ENCODE measurements at places on chromosomes 4 and X. TPM values are rescaled to one million over a fixed set of nuclear protein-coding genes. Genes with fewer than 3 reads are reported as not detected.

SMPX gene
- not detected for total RNA-seq

- no peak overlapping the region for H3K27ac ChIP-seq
- H3K36me3 ChIP-seq = no peaks in the 10 kb centered on the region
- H3K4me1 ChIP-seq = no peaks in the 10 kb centered on the region
- no peak overlapping the region for H3K4me3 ChIP-seq
- no peak for DNase-seq
Observed at GRCh38 chr4:134708616-134709015, 507.0 kb upstream of the PABPC4L start.

DNA sequence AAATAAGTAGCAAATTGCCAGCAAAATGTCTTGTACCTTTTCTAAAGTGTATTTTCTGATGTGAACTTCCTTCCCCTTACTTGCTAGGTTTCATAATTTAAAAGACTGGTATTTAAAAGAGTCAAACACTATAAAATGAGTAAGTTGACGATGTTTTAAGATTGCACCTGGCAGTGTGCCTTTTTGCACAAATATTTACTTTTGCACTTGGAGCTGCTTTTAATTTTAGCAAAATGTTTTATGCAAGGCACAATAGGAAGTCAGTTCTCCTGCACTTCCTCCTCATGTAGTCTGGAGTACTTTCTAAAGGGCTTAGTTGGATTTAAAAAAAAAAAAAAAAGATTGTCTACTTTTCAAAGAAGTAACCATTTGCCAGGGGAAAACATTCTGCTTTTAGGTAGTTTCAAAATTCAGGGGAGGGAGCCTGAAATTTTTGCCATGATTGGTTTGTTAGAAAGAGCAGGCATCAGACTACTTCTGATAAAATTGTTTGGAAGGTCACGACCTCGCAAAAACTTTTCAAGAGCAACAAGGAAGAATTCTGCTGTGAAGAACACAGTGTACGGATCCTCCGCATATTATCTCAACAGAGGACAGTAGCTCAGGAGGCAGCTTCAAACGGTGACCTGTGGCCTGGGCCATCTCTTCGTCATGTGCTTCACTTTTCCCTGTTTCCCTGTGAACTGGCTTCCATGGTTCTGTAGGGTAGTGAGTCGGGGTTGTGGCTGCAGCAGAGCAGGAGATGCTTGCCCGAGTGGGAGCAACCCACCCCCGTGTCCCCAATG, 66.1 kb downstream of the CDS1 start:
- no peaks in the 10 kb centered on the region for H3K27me3 ChIP-seq
- no peaks in the 10 kb centered on the region for H3K4me1 ChIP-seq
- no peak overlapping the region for H3K27ac ChIP-seq
- no peak for DNase-seq
- H3K4me3 ChIP-seq = no peak overlapping the region
- H3K36me3 ChIP-seq = peaks cover 1% of the 10 kb centered on the region

SPOCK3 gene
- 0.44 TPM for total RNA-seq

FRAS1 gene
- 0.24 TPM for total RNA-seq

DNA sequence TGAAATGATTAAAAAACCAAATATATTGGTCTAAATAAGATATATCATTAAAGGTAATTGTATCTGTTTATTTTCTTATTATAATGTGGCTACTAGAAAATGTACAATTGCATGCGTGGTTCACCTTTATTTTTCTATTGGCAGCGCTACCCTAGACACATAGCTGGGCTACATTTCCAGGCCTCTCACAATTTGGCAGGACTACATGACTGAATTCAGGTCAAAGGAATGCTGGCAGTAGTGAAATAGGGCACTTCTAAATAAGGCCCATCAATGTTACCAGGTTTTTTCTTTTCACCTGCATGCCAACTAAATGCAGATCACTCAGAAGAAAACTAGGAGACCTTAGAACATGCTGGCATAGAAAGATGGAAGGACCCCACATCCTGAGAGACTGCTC, 1072.9 kb upstream of the SLIT2 start:
- H3K27me3 ChIP-seq = no peaks in the 10 kb centered on the region
- DNase-seq = no peak
- no peaks in the 10 kb centered on the region for H3K4me1 ChIP-seq
- no peak overlapping the region for H3K4me3 ChIP-seq
- no peak overlapping the region for H3K27ac ChIP-seq

DNA sequence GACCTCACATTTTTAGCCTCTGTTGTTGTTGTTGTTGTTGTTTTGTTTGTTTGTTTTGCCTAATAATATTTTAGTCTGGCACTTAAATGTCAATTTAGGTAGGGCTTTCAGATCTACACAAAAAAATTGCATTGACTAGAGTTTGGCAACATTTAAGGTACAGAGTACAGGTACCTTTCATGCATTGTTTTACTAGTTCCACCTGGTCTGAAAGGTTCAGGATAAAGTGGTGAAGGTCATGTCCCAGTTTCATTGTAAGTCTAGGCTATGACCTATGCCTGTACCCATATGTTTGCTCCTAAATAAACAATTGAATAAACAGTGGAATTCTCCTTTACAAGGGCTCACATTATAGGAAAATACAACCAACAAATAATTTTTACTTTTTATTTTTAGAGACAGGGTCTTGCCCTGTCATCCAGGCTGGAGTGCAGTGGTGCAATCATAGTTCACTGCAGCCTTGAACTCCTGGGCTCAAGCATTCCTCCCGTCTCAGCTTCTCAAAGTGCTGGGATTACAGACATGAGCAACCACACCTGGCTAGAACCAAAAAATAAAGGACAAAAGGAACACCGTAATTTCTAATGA, 13.8 kb downstream of the RNF128 start:
- H3K27me3 ChIP-seq = peaks cover 4% of the 10 kb centered on the region
- DNase-seq = no peak
- H3K4me1 ChIP-seq = no peaks in the 10 kb centered on the region
- no peaks in the 10 kb centered on the region for H3K36me3 ChIP-seq
- H3K27ac ChIP-seq = no peak overlapping the region

- no peak overlapping the region for H3K27ac ChIP-seq
- no peak for DNase-seq
- H3K27me3 ChIP-seq = no peaks in the 10 kb centered on the region
- H3K36me3 ChIP-seq = no peaks in the 10 kb centered on the region
- no peaks in the 10 kb centered on the region for H3K4me1 ChIP-seq
Observed at GRCh38 chr4:130814896-130815295, 1718.9 kb downstream of the C4orf33 start.

- H3K36me3 ChIP-seq = no peaks in the 10 kb centered on the region
- H3K4me1 ChIP-seq = no peaks in the 10 kb centered on the region
- H3K27me3 ChIP-seq = peaks cover 8% of the 10 kb centered on the region
- H3K27ac ChIP-seq = no peak overlapping the region
Observed at GRCh38 chrX:72027914-72028307, 103.8 kb downstream of the RTL5 start.

ANOS1 gene
- not detected for total RNA-seq

PDE5A gene
- not detected for total RNA-seq

NSG1 gene
- total RNA-seq = 3.8 TPM

DNA sequence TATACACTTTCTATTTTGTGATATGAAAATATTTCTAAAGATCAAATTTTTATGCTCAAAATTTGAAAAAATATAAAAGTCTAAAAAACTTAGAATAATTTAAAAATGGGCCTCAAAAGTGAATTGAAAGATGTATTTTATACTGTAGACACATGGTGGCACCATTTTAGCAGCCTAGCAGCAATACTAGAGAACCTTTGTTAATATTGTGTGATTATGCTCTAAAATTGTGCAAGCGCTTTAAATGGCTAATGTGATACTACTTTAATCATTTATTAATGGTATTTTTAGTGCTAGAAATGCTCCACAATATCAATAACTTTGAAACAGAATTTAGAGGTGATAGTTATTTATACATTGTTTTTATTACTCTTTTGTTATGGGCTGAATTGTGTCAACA, 3.7 kb upstream of the GUF1 start:
- H3K27me3 ChIP-seq = peaks cover 10% of the 10 kb centered on the region
- no peak overlapping the region for H3K4me3 ChIP-seq
- H3K36me3 ChIP-seq = peaks cover 5% of the 10 kb centered on the region
- DNase-seq = no peak
- no peak overlapping the region for H3K27ac ChIP-seq
- H3K4me1 ChIP-seq = peaks cover 11% of the 10 kb centered on the region

DNA sequence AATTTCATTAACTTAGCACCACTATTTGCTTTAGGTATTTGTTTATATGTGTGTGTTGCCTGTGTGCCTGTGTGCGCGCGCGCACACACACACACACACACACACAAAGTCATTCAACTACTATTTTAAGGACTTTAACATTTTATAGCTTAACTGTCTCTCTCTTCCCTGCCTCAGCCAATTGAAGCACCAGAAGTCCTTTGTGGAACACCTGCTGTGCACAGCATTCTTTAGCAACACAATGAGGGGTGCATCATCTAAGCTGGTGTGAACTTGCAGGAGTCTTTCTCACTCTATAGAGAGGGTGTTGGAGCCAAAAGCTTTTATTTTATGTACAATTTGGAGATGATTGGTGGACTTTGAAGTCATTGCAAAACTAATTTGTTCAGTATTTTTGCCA, 31.3 kb downstream of the SLIT2 start:
- H3K36me3 ChIP-seq = no peaks in the 10 kb centered on the region
- H3K27ac ChIP-seq = no peak overlapping the region
- no peak for DNase-seq

RELL1 gene
- total RNA-seq = 16.6 TPM

ARSD gene
- total RNA-seq = 1.5 TPM

XAGE2 gene
- not detected for total RNA-seq

NEIL3 gene
- 14.7 TPM for total RNA-seq

WAS gene
- 87.8 TPM for total RNA-seq

- DNase-seq = no peak
- H3K4me3 ChIP-seq = no peak overlapping the region
- peaks cover 17% of the 10 kb centered on the region for H3K27me3 ChIP-seq
- no peaks in the 10 kb centered on the region for H3K4me1 ChIP-seq
- peaks cover 5% of the 10 kb centered on the region for H3K36me3 ChIP-seq
Observed at GRCh38 chr4:83626245-83626836, 90.4 kb downstream of the GPAT3 start.

- H3K4me1 ChIP-seq = no peaks in the 10 kb centered on the region
- DNase-seq = no peak
- H3K27me3 ChIP-seq = no peaks in the 10 kb centered on the region
- no peak overlapping the region for H3K4me3 ChIP-seq
Observed at GRCh38 chr4:21664355-21664754, 284.2 kb downstream of the KCNIP4 start.

GRCh38 chr4:76554630-76555029, 119.6 kb downstream of the SHROOM3 start:
- H3K27me3 ChIP-seq = peaks cover 9% of the 10 kb centered on the region
- H3K4me3 ChIP-seq = no peak overlapping the region
- DNase-seq = no peak
- H3K4me1 ChIP-seq = no peaks in the 10 kb centered on the region

CSAG3 gene
- not detected for total RNA-seq

MMRN1 gene
- 0.10 TPM for total RNA-seq

CSAG1 gene
- total RNA-seq = not detected

- H3K27ac ChIP-seq = no peak overlapping the region
- no peak for DNase-seq
- no peak overlapping the region for H3K4me3 ChIP-seq
- no peaks in the 10 kb centered on the region for H3K27me3 ChIP-seq
- H3K4me1 ChIP-seq = peaks cover 14% of the 10 kb centered on the region
- peaks cover 2% of the 10 kb centered on the region for H3K36me3 ChIP-seq
Observed at GRCh38 chrX:66051980-66052379, 12.1 kb upstream of the VSIG4 start.

- peaks cover 20% of the 10 kb centered on the region for H3K4me1 ChIP-seq
- DNase-seq = no peak
- peaks cover 1% of the 10 kb centered on the region for H3K36me3 ChIP-seq
- no peak overlapping the region for H3K27ac ChIP-seq
- peak overlapping the region; percentile 37 for H3K4me3 ChIP-seq
- no peaks in the 10 kb centered on the region for H3K27me3 ChIP-seq
Observed at GRCh38 chrX:154488336-154489075, 1.9 kb downstream of the SLC10A3 start.

- no peak for DNase-seq
- H3K36me3 ChIP-seq = no peaks in the 10 kb centered on the region
- H3K27ac ChIP-seq = no peak overlapping the region
- H3K4me3 ChIP-seq = no peak overlapping the region
- no peaks in the 10 kb centered on the region for H3K4me1 ChIP-seq
Observed at GRCh38 chr4:24928708-24929107, 15.9 kb upstream of the CCDC149 start.

DNA sequence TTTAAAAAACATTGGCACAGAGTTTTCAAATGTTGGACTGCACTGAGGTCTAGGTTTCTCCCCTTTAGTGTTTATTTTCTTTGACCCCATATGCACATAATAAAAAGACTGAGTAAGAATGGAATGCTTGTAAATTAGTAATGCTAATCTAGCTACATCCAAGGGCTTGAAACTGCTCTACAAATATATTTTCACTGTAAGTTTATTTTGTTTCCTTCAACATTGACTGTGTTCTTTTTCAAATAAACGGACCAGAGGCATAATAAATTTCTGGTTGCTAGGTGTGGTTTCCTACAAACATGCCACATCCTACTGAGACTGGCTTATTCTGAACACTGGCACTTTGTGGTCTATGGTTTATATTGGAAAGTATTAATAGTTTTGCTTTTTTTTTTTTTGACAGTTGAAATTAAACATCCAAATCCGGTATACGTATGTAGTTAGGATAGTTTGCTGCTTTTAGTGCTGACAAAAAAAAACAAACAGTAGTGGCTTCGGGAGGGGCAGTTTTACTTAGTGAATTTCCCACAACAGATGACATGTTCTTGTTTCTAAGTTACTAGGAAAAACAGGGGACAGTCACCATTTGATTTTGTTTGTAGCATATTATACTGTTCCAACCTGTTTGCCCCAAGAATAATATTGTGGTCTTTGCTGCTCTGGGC, 13.2 kb downstream of the CA5B start:
- no peak for DNase-seq
- peaks cover 56% of the 10 kb centered on the region for H3K4me1 ChIP-seq
- H3K27ac ChIP-seq = peak overlapping the region; percentile 92
- H3K36me3 ChIP-seq = peaks cover 18% of the 10 kb centered on the region
- peak overlapping the region; percentile 59 for H3K4me3 ChIP-seq
- no peaks in the 10 kb centered on the region for H3K27me3 ChIP-seq

- no peaks in the 10 kb centered on the region for H3K27me3 ChIP-seq
- H3K36me3 ChIP-seq = no peaks in the 10 kb centered on the region
- H3K27ac ChIP-seq = no peak overlapping the region
Observed at GRCh38 chr4:96845819-96846218, 1005.9 kb downstream of the PDHA2 start.

GRCh38 chr4:144501231-144501780, 144.7 kb upstream of the HHIP start:
- no peak overlapping the region for H3K27ac ChIP-seq
- no peak overlapping the region for H3K4me3 ChIP-seq
- peaks cover 3% of the 10 kb centered on the region for H3K27me3 ChIP-seq
- no peaks in the 10 kb centered on the region for H3K36me3 ChIP-seq
- DNase-seq = no peak
- no peaks in the 10 kb centered on the region for H3K4me1 ChIP-seq

SPARCL1 gene
- not detected for total RNA-seq

- H3K27me3 ChIP-seq = no peaks in the 10 kb centered on the region
- H3K36me3 ChIP-seq = no peaks in the 10 kb centered on the region
- H3K4me3 ChIP-seq = no peak overlapping the region
Observed at GRCh38 chr4:172147687-172148086, 334.5 kb downstream of the GALNTL6 start.

CLDN34 gene
- not detected for total RNA-seq

GRCh38 chrX:23673108-23673507, 5.8 kb downstream of the PRDX4 start:
- H3K27me3 ChIP-seq = no peaks in the 10 kb centered on the region
- no peak overlapping the region for H3K27ac ChIP-seq
- DNase-seq = no peak
- peaks cover 11% of the 10 kb centered on the region for H3K36me3 ChIP-seq
- peaks cover 14% of the 10 kb centered on the region for H3K4me1 ChIP-seq

MAGEA11 gene
- not detected for total RNA-seq

FANCB gene
- 14.0 TPM for total RNA-seq

PUDP gene
- total RNA-seq = 24.4 TPM
